ENCODE measurements at places on chromosomes 1 and 21.

DNA sequence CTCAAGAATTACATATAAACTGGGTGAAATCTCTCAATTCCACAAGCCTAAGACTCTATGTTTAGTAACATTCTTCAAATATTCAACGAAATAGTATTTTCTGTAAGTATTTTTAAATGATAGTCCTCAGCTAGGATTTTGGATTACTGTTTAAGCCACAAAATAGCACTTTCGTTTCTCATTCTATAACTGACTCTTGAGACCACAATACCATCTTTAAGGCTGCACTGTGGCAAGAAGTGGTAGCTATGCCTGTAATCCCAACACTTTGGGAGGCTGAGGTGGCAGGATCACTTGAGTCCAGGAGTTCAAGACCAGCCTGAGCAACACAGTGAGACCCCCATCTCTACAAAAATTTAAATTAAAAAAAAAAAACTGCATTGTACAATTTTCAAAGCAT is 126.7 kb downstream of the CDC42BPA start:
- no peak for DNase-seq

GRCh38 chr1:238660849-238661248 is 725.5 kb upstream of the CHRM3 start:
- DNase-seq = no peak

GRCh38 chr1:91278754-91279153 is 125.9 kb downstream of the HFM1 start:
- peak; percentile 4 for DNase-seq

DNA sequence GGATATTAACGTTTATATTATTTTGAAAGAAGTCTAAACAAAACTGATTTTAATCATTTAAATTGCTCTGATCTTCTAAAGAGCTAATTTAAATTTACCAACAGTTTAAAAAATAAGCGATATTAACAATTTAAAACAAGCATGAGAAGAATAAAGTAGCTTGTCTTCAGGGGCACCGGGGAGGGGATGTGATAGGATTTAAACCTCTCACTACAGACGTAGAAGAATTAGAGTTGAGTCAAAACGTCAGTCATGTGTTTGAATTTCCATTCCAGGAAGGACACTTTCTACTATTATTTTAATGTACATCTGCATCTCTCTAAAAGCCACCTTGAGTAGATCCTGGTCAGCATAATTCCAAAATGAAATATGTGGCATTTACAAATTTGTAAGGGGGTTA is 58.2 kb upstream of the TPTE start:
- DNase-seq = no peak

- no peak for DNase-seq
These were observed 13.1 kb downstream of the OPTC start for GRCh38 chr1:203506858-203507626.

DNA sequence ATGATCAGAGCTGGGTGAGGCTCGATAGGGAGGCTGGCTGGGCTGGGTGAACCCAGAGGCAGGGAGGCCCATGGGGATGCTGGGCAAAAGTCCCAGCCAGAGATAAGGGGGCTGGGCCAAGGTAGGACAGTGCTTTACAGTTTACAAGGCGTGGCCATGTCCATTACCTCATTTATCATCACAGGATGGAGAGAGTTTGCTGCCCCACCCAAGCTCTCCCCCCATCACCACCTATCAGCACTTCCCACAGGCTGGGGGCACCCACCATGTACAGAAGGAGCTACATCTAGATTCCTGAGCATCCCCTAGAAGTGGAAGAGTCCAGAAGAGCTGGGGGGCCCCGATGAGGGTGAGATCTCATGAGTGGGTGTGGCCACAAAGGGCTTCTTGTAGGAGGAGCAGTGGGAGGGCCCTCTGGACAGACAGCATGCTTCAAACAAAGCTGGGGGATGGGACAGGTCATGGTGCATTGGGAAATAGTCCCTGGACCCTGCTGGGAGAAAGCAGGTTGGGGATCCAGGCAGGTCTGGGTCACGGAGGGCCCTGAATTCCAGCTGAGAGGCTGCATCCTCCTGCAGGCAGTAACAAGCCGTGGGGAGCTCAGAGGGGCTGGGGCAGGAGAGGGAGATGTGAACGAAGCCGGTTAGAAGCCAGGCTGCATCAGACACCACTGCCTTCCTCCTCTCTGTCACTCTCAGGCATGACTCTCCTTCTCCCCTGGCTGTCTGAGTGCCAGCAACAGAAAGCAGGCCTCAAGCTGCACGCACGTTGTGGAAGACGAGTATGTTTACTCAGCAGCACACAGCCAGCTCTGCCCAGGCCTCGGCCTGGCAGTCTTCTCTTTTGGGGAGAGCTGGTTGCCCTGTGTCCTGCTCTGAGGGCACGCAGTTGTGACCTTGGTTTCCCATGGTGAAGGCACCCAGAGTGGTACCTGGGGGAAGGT is 202.3 kb downstream of the HIVEP3 start:
- no peak for DNase-seq

GRCh38 chr1:234727018-234727940 is 117.3 kb upstream of the IRF2BP2 start:
- DNase-seq = no peak

DNA sequence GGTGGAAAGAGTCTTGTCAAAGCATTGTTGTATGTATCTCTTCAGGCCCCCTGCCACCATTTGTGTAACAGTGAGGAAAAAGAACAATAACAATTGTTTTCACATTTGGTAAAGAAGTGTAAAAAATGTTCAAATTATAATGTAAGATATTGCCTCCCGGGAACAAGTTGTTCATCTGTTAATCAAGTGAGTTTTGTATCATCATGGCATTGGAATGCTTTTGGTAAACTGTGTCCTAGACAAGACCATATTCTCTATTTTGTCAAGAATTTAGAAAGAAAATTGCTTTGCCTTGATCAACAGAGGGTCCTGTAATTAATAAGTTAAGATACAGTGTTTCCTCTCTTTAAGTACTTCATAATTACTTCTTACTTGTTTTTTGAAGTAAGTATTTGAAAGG is 692.0 kb upstream of the NR5A2 start:
- DNase-seq = no peak

DNA sequence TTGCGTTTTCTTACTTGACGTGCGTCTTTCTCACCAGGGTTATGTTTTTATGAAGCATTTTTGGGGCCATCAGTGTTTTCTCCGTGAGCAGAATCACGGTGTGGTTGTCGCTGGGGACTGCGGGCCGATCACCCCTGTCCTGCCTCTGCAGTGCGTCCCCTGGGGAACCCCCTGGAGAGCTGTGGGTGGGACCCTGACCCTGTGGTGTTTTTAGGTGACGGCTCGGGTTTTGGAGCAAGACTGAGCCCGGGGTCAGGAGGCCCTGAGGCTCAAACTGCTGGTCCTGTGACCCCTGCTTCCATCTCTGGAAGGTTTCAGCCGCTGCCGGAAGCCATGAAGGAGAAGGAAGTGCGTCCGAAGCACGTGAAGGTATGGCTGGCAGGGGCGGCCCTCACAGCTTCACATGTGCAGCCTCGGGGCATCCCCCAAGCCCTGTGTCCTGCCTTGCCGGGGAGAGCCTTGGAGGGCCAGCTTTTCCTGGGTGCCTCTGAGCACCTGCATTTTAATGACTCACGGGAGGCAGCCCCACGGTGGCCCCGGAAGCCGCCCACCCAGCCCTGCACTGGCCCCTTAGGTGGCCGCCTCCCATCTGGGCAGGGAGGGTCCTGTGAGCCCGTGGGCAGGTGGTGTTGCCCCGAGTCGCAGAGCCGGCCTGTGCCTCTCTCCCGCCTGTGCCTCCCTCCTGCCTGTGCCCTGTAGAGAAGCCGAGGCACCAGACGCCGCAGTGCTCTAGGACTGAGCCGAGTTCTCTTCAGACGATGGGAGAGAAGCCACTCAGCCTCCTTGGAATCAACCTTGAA is 36.7 kb upstream of the DIP2A start:
- no peak for DNase-seq

- no peak for DNase-seq
These were observed 36.6 kb downstream of the GJA5 start for GRCh38 chr1:147723691-147724323.

GRCh38 chr1:58477390-58477789 is 69.1 kb downstream of the OMA1 start:
- DNase-seq = no peak

GRCh38 chr1:36092166-36092797 is 3.6 kb downstream of the ADPRS start:
- no peak for DNase-seq

DNA sequence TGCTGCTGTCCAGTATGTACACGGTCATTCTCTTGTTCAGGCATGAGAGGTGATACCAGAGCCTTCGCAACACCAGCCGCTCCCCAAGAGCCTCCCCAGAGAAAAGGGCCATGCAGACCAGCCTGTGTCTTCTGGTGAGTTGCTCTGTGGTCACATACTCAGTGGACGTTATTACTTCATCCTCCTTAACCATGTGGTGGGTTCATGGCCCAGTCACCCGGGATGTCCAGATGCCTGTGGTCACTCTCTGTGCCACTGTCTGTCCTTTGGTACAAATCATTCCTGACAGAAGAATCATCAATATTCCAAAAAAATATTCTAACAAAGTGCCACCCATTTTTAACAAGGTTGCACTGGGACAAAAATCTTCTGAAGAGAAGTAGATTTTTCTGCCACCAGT is 8.8 kb upstream of the ZNF124 start:
- DNase-seq = no peak

DNA sequence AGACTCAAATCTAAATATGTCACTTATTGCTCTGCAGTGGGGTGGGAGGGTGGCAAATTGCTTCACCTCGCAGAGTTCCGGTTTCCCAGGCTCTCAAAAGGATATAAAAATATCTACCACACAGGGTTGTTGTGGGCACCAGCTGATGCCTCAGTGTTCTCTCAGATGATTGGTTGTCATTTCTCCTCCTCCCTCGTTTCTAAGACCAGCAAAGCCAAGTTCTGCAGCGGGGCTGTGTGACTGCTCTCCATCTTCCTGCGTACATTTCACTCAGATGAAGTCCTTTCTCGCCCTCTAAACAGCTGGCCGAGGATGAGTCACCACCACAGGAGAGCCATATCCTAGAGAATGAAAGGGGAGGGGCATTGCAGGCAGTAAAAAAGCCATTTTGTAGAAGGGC is 35.0 kb upstream of the VWA5B1 start:
- peak; percentile 12 for DNase-seq

GRCh38 chr1:199009447-199009846 is 370.6 kb downstream of the PTPRC start:
- no peak for DNase-seq

DNA sequence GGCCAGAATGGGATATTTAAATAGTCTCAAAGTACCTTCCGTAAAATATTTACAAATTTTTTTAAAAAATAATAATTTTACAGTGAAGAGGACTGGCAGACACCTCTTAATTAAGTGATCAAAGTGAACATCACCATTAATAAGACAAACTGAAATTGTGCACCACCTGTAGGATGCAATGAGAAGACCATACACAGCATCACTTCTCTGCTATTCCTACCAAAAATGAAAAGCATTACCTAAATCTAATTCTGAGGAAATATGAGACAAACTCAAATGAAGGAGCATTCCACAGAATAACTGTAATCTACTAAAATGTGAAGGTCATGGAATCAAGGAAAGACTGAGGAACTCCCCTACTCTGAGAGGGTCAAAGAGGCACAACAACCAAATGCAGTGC is 68.2 kb upstream of the PRDX6 start:
- no peak for DNase-seq

DNA sequence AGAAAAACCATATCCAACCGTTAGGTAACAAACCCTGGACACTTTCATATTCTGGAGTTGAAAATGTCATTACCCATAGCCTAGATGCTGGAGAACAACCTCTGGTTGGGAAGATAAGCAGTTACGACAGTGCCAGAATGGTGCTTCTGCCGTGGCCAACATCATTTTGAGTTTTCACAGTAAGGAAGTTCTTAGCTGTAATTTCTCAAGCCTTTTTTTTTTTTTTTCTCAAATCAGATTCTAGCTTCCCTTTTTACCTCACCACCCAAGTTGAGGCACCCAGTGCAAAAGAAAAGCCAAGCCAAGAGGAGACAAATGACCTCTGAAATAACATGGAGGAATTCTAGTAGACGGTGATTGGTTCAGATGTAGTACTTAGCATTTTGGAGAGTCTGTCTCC is 21.8 kb downstream of the PPT1 start:
- DNase-seq = no peak

DNA sequence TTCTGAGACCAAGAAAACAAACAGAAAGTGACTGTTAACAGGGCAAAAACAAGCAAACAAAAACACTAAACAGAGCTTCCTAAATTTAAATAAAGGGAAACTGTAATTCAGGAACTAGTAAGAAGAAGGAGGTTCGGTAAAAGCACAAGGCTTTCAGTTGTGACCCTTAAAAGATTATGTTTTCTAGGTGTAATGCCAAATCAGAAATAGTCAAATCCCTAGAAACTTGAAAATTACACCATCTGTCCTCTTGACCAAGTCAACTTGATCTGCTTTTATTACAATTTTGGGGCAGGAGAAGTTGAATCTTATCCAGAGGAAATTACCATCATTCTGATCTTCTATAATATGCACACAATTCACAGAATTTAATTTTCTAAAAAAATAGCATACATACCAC is 754.0 kb upstream of the ADGRL4 start:
- no peak for DNase-seq

DNA sequence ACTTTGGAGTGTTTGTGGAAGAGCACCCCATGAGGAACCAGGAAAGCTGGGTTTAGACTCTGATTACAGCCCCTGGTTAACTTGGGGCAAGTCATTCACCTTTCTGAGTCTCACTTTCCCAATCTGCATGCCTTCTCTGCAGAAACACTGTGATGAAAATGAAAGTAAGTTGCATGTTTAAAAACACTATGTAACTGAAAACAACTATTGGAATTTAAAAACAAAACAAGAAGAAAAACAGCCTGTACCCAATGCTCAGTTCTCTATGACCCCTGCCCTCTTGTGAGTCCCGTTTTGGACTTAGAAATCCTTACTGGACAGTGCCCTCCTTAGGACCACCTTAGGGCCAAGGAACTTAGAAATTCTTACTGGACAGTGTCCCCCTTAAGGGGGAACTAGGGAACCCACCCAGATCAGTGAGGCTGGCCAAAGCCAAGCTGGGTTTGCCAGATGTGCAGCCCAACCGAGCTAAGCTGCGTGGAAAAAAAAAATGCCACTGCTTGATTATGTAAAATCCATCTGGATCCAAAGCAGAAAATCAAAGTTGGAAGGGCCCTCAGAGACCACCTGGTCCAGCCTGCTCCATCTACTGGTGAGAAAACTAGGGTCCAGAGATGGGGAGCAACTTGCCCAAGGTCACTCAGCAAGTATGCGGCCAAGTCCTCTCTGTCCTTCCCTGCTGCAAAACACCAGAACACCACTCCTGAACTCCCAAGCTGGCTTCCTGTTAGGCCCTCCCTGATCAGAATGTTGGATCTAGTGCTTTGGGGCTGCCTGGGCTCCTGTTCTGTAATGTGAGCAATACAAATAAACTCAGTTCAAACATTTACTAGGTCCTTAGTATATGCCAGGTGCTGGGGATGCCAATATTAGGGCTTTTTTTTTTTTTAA is 77.7 kb downstream of the MRPL37 start:
- DNase-seq = no peak

DNA sequence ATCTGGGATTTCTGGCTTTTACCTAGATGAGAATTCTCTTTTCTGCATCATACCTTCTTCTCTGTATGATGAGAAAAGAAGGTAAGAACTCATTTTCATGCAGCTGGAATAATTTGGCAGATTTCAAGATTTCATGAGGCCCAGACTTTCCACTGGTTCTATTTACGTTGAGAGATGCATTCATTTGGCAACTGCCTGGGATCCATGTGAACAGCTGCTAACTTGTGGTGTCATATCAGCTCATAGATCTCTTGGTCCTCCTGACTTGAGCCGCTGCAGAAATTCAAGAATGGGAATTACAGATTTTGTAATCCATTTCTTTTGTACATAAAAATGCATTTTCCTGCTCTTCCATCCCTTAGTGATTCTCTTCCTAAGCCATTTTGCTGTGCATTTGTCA is 17.1 kb upstream of the C1orf87 start:
- DNase-seq = no peak
